Peyer's patch (tissue), 4 donors: ENCODE measurements at places on chromosomes 12 and 14.

- DNase-seq: peak; percentile 35
These were observed 14.7 kb upstream of the KRT80 start for GRCh38 chr12:52206304-52207040.

DNA sequence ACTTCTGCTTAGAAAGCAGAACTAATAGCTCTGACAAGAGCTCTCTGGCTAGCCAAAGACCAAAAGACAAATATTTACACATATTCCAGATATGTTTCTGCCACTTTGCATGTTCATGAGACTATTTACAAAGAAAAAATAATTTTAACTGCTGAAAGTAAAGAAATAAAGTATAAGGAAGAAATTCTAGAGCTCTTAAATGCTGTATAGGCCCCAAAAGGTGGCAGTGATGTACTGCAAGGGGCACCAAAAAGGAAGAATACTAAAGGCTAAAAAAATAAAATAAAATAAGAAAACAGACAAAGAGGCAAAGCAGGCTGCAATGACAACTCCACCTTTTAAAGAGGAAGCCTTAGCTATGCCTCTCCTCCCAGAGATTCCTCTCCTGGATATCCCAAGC lies 23.0 kb downstream of the KLRK1 start:
- DNase-seq: no peak

- DNase-seq: no peak
These were observed 37.6 kb downstream of the CORO1C start for GRCh38 chr12:108693751-108694150.

- DNase-seq: no peak
These were observed 143.2 kb downstream of the PHLDA1 start for GRCh38 chr12:75888399-75888798.

DNA sequence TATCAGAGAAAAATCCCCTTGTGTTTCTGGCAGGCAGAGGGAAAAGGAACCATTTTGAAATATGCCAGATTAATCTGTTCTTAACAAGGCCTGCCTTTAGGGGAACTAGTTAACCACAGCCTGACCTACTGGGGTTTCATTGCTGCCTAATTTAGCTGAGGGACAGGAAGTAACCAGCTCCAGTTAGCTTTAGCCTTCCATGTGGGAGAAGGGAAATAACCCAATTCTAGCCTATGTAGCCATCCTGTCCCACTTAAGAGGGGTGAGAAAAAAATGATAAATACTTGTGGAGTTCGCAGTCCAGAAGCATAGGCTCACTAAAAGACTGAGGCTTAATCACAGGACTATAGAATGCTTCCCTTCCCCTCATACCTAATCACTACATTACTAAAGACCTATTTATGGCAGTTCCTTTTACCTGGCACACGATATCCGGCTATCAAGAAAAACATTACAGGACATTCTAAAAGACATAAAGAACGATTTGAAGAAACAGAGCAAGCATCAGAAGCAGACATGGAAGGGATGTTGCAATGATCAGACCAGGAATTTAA lies 22.8 kb downstream of the COX8C start:
- no peak for DNase-seq

DNA sequence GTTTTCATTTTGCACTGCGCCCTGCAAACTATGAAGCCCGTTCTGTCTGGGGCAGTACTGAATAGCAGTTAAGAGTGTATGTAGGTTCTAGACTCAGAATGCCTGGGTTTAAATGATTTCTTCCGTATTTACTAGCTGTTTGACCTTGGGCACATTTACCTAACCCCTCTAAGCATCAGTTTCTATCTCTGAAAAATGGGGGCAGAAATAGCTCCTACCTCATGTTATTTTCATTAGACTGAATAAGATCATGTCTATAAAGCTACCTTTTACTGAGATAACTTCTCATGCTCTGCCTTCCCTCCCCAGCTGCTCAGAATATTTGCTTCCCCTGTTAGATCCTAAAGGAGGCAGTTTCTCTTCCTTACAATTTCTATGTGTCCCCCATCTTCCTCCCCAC lies 5.7 kb downstream of the PAH start:
- DNase-seq: no peak

GRCh38 chr14:102749393-102750305 lies 27.6 kb upstream of the TRAF3 start:
- no peak for DNase-seq

DNA sequence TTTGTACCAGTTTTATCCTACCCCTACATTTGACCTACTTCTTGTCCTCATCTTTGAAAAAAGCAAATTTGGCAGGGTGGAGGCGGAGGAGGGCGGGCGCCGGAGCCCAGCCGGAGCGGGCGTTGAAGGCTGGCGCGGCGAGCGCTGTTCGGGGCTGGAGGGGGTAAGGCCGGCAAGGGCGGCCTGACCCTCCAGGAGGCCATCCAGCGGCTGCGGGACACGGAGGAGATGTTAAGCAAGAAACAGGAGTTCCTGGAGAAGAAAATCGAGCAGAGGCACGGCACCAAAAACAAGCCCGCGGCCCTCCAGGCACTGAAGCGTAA lies 27.2 kb downstream of the FBXO34 start:
- DNase-seq: no peak

- DNase-seq: no peak
These were observed 38.9 kb downstream of the PRORP start for GRCh38 chr14:35161231-35161630.

GRCh38 chr12:52010692-52011601 lies 4.2 kb downstream of the TAMALIN start:
- DNase-seq: no peak

DNA sequence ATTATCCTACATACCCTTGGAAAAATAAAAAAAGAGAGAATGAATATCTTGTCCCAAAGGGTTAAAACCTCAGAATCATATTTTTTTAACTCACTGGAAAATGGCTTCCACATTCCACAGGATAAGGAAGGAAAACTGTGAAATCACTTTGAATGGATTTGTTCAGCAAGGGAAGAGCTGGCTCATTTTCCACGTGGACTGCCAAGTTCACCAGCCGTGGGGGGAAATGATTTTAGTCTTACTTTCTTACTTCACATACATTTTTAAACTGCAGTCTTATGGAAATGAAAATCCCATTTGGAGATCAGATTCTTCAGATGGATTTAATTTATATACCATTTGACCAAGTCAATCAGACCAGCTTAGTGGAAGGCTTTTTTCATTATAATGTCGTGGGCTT lies 29.9 kb upstream of the AEBP2 start:
- DNase-seq: no peak

- DNase-seq: no peak
These were observed at the start of gene PRICKLE1 for GRCh38 chr12:42589465-42590329. Gene PRICKLE1, minus strand, starts transcription at chr12:42589746. Its CDS starts 117,230 bp downstream, at chr12:42472516.
